Islet precursor cell (in vitro differentiated cells): ENCODE measurements at places on chromosomes 2 and 18.

- DNase-seq = peak; percentile 46
Observed at GRCh38 chr18:76977108-76977621, 154.8 kb downstream of the ZNF236 start.

DNA sequence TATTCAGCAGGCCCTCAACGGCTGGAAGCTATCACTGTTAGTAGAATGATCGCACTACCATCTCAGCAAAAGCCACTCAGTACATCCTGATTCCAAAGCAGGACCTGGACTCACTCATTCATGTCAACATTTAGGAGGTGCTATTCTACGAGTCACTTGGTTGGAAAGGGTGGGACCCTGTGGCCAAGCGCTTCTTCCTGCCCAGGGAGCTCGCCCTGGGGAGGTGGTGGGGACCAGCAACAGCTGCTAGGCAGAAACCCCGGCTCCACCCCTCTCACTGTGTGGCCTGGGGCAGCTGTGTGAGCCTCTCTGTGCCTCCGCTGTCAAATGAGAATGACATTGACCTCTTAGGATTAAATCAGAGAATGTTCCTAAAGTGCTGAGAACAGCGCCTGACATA lies 231.4 kb downstream of the EIPR1 start:
- DNase-seq = peak; percentile 61

DNA sequence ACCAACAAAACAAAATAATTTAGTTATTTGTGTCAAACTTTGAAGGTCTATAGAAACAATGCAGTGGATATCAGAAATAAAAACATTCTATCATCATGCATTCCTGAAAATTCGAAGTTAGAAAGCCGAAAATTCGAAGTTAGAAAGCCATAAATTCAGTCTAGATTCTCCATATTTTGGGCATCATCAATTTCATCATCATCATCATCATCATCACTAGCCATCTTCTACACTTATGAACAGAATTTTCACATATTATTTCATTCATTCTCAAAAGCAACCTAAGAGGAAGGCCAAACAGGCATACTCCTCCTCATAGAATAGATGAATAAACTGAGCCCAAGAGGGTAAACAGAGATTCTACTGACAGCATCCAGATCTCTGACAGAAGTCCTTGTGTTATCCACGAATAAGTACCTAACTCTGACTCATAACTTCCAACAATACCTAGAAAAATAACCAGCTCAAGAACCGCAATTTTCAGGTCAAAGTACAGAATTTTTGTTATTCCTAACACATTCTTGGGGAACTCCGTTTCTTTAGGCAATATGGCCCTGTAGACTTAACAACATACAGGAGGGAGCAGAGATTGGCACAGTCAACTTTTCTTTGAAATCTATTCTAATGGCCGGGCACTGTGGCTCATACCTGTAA lies 84.7 kb downstream of the TCF4 start:
- DNase-seq = no peak

DNA sequence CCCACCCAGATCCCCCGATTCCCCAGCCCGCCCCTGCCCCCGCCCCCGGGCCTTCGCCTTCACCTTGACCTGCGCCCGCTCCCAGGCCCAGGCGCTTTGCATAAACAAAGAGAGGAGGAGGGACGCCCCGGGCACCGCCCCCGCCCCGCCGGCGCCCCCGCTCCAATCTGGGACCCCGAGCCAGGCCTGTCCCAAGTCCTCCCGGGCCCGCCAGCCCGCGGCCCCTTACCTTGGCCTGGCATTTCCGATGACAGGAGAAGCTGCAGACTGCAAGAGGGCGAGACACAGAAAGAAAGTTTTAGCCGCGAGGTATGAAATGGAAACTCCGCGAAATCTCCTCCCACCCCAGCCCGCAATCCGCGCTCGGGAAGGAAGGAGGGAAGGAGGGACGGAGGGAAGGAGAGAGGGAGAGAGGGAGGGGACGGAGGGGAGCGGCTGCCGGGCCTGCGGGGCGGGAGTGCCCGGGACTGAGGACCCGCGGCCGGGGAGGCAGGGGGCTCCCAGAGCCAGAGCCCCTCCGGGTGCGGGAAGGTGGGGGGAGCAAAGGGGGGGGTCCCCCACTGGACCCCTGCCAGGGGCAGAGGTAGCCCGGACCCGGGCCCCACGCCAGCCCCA lies 24.2 kb downstream of the TNS1 start:
- peak; percentile 80 for DNase-seq

GRCh38 chr18:74861154-74861553 lies 263.5 kb downstream of the ZNF407 start:
- DNase-seq = peak; percentile 57

GRCh38 chr2:177037569-177037968 lies 175.0 kb upstream of the HNRNPA3 start:
- no peak for DNase-seq

- no peak for DNase-seq
Observed at GRCh38 chr2:164495491-164496223, 125.6 kb downstream of the GRB14 start.

DNA sequence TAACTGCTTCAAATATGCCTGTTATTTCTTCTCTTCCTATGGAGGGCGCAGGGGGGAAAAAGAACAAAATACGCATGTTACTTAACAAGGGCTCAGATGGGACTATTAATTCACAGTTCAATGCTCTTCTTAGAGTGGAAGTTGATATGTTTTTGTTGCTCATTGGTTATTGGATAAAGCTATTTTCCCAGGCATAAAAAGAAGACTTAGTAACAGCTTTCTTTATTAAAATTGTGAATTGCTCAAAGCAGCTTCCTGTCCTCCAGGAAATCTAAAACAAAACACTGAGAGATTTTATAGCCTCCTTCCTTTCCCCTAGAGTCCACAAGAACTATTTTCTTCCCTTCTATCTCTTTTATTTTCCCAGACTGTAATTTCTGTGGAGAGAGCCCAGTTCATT lies 180.8 kb downstream of the SH3BP4 start:
- no peak for DNase-seq

GRCh38 chr2:86319700-86320580 lies 17.5 kb downstream of the REEP1 start:
- DNase-seq = peak; percentile 36

GRCh38 chr2:240387325-240387668 lies 48.2 kb upstream of the GPC1 start:
- DNase-seq = no peak

DNA sequence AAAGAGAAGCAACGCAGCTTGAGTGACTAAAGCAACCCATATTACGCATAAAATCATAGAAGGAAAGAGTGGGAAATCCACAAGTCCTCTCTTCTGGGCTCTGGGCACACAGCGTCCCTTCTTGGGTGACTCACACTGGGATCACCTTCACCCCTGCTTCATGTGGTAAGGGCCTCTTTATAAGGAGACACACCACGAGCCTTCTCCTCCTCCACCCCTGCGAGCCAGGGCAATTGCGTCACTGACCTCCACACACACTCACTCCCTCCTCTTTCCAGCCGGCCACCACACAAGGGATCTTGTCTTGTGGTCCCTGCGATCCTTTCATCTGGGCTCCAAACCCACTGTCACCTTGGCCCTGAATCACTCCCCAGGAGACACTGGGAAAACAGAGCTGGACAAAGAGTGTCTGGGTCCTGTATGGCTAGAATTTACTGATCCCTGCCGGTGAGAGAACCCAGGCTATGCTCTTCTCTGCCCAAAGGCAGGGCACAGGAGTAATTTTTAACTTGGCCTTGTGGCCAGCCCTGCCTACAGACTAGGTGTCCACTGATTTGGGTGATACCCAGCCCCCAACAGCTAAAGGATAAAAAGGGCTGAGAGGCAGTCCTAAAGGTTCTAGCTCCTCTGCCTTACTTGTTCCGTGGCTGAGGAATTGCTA lies 35.3 kb downstream of the NHEJ1 start:
- peak; percentile 63 for DNase-seq

DNA sequence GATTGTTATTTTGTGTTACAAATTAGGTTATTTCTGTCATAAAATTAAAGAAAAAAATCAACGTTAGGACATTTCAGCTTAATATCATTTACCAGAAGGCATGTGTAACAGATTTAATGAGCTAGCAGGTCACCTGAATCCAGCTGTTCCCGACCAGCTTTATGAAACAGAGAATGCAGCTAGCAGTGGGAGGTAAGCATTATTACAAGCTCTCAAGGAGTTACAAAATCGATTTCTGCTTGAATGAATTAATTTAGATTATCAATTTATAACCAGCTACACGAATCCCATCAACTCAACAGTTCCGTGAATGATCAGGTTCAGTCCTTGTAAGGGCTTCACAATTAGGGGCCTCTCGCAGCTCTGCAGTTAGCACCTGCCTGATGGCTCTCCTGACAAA lies 211.9 kb downstream of the PTGR3 start:
- DNase-seq = no peak

- DNase-seq = no peak
Observed at GRCh38 chr2:32719933-32720716, 92.3 kb downstream of the TTC27 start.

DNA sequence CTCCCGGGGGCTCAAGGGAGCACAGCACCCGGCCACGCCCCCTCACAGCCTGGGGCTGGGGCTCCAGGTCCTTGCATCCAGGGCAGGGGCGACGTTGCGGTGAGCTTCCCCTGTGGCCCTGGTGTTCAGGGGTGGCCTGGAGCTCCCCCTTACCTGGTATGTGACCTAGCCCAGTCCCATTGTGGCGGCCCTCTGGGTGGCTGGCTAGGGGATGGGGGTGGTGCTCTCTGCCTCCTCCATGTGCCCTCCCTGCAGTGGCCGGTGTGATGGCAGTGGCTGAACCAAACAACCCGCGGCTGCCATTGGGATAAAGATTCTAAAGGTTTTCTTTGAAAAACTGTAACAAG lies 288.3 kb downstream of the RDH14 start:
- DNase-seq = no peak

- peak; percentile 74 for DNase-seq
Observed at GRCh38 chr18:68725346-68725745, 10.4 kb upstream of the TMX3 start.

GRCh38 chr2:209680596-209680995 lies 91.0 kb upstream of the UNC80 start:
- no peak for DNase-seq

GRCh38 chr18:8350628-8351027 lies 258.6 kb upstream of the RAB12 start:
- peak; percentile 29 for DNase-seq

DNA sequence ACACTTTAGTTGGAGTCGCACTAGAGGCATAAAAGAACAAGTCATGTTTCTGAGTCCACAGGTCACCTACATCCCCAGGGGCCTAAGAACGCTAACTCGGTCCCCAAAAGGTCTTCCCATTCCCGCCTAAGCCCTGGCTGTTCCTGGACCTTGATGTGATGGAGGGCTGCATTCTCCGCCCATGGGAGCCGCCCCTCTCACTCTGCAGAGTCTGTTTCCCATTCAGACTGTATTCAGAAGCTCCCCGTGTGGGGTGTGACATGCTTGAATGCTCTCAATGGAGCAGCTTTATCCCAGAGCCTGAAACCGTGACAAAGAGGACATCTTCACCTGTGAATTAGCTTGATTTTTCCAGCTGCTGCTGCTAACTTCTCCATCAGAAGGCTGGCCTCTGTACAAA lies 319.0 kb upstream of the KLHL29 start:
- DNase-seq = peak; percentile 31
